ENCODE measurements at places on chromosomes 16 and 17.
A peak's percentile ranks its signal among the peaks of the same experiment; 100 is the strongest.

- DNase-seq: peak; percentile 33
These were observed 46.3 kb downstream of the MRM1 start for GRCh38 chr17:36647636-36648035.

GRCh38 chr16:813204-813915, 12.8 kb upstream of the GNG13 start:
- DNase-seq: no peak

DNA sequence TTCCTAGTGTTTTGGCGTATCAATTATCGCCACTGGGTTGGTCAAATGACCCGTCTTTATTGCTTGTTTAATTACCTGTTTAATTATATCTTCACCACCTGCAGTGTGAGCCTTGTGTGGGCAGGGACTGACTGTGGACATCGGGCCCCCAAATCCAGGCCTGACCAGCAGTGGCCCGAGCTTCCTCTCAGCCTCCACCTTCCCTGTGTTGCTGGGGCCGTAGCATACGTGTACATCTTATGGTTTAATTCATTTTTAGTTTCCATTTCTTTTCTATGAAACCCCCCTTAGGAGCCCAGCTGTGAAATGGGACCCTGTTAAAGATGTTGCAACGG, 1.2 kb upstream of the LMF1 start:
- no peak for DNase-seq

DNA sequence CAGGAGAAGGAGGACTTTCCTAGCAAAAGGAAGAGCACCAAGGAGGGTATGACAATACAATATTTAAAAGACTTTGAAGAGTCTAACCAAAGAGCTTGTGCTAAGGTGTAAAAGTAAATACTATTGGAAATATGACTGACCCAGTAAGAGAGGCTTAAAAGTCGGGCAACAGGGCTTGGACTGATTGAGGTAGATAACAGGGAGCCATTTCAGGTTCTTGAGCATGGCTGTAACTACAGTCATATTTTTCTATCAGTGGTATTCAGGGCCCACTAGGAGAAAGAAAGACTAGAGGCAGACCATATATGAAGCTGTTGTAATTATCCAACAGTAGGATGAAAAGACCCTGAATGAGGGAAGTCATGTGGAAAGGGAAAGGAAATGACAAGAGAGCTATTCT, 62.3 kb downstream of the SMURF2 start:
- DNase-seq: no peak

- no peak for DNase-seq
These were observed 1.8 kb upstream of the BCAR1 start for GRCh38 chr16:75252946-75253911.

- no peak for DNase-seq
These were observed 40.4 kb upstream of the NDRG4 start for GRCh38 chr16:58459344-58460218.

GRCh38 chr16:51497541-51498211, 346.6 kb upstream of the SALL1 start:
- no peak for DNase-seq

- DNase-seq: peak; percentile 51
These were observed at the start of gene MMP15 for GRCh38 chr16:58025351-58026138. MMP15 (plus strand) TSS chr16:58025754; CDS start chr16:58026351, 597 bp downstream.

DNA sequence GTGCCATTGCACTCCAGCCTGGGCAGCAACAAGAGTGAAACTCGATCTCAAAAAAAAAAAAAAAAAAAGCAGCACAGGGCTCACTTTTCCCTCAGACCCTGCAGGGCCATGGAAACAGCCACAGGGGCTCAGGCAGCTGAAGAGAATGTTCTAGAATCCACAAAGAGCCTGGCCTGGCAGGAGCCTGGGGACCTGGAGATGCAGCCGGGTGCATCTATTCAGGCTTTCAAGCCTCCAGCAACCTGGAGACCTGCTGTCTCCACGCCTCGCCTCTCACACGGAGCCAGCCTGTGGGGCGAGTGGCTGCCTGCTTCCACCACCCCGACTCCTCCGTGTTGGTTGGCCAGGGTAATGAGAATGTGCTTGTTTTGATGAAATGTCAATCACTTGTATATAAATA, 44.0 kb upstream of the MEAK7 start:
- DNase-seq: no peak

DNA sequence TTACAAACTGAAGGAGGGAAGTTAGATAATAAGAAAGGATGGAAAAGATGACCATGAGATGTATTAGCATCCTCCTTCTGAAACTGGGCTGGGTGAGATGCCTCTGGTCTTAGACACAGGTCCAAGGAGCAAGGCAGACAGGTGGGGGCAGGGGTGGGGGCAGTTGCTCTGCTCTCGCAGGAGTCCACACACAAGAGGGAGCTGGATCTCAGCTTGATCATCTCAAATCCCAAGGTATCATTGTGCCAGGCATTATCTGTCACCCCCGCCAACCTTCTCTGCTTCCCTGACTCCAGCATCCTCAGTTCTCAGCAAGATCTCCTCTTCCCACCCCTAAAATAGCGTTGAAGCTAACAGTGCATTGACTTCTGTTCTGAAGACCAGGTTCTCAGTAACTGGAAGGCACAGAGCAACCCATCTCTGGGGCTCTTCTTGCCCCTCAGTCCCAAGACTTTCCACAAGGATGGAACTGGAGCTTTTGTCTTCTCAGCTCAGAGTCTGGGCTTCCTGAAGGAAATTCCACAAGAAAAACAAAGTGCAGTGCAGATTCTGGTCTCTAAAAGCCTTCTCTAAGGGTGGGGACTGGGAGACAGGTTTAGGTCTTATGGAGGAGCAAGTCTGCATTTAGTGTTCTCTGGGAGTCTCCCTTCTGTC, 1.6 kb downstream of the FLOT2 start:
- DNase-seq: no peak

- no peak for DNase-seq
These were observed 1376.4 kb downstream of the CDH11 start for GRCh38 chr16:63745456-63745855.

GRCh38 chr17:63517825-63518534, 5.2 kb upstream of the KCNH6 start:
- no peak for DNase-seq

- DNase-seq: no peak
These were observed 18.4 kb downstream of the TEKT5 start for GRCh38 chr16:10676284-10676683.

DNA sequence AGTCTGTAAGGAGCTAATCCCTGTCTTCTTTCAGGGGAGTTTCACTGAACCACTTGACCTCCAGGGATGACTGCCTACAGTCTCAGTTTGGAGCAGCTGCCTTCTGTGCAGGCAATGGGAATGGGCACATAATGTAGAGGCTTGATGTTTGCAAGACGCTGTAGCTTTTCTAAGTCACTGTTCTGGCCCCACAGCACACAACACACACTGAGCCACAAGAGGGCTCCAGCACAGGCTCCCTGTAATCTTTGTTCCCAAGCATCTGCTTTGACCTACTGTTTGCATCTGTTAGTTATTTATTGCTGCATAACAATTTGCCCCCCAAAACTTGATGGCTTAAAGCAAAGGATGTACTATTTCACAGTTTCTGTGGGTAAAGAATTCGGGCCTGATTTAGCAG, 419.0 kb upstream of the ASIC2 start:
- DNase-seq: no peak

- no peak for DNase-seq
These were observed 46.3 kb downstream of the ZCCHC14 start for GRCh38 chr16:87446479-87446878.

DNA sequence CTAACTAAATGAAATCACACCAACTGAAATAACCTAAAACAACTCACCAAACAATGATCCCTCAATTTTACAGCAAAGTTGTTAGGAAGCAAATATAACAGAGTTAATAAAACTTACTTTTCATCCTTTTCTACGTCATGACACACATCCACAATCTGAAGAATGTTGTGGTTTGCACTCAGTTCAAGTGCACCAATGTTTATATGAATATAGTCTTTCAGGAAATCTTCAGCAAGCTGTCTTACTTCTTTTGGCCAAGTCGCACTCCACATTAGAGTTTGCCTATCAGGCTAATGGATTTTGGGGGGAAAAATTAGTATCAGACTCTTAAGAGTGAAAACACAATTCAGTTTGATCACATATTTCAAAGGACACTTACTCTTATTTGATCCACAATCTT, 3.3 kb downstream of the DDX5 start:
- no peak for DNase-seq

DNA sequence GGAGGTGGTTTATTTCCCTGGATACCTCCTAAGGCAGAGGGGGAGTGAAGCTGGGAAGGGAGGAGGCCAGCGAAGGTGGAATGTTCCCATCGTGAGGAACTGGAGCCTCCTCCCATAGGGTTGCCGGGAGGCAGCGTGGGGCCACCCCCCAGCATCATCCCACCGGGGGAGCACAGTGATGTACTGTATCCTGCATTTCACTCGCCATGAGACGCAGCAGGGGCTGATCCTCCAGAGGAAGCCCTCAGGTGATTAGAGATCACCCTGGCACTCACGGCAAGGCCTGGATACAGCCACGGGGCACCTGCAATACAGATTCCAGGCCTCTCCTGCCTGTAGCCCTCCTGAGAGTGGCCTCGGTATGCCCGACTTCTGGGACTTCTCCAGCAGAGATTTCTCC, 25.5 kb upstream of the BEAN1 start:
- no peak for DNase-seq

GRCh38 chr16:51577621-51578303, 426.7 kb upstream of the SALL1 start:
- peak; percentile 74 for DNase-seq

DNA sequence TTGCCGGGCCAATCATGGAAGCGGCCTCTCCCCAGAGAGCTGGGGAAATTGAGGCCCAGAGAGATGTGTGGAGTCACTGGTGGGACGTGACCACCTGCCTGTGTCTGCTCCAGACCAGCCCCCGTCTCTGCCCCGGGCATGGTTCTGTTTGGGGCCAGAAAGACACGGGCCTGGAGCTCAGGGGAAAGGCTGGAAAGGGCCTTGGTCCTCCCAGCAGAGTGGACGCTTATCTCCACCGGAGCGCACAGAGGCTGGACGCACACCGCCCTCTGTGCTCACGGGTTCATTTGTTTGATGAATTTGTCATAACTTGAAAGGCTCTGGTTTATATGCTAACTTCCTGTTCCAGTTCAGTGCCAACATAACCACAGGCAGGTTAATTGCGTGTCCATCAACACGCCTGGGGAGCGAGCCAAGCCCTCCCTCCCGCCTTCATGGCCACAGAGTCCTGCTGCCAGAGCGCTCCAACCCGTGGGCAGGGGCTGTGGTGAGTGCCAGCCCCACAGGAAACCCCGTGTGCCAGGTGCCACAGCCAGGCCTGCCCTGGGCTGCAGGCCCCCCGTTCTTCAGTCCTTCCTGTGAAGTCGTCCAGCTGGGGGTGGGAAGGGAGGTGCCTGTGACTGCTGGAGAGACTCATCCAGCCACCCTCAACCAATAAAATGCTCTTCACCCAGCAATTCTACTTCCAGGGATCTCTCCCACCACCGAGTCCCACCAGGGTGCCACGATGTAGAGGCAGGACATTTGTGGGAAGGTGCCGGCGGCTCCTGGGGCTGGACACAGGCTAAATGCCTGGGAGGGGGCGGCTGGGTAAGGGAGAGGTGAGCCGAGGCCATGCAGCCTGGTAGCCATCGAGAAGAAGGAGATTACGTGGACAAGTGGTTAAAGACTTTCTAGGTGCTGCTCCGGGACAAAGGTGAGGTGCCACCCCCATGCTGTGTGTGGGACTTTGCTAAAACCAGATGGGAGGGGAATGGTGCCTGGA, 29.4 kb upstream of the BAHCC1 start:
- DNase-seq: peak; percentile 22

DNA sequence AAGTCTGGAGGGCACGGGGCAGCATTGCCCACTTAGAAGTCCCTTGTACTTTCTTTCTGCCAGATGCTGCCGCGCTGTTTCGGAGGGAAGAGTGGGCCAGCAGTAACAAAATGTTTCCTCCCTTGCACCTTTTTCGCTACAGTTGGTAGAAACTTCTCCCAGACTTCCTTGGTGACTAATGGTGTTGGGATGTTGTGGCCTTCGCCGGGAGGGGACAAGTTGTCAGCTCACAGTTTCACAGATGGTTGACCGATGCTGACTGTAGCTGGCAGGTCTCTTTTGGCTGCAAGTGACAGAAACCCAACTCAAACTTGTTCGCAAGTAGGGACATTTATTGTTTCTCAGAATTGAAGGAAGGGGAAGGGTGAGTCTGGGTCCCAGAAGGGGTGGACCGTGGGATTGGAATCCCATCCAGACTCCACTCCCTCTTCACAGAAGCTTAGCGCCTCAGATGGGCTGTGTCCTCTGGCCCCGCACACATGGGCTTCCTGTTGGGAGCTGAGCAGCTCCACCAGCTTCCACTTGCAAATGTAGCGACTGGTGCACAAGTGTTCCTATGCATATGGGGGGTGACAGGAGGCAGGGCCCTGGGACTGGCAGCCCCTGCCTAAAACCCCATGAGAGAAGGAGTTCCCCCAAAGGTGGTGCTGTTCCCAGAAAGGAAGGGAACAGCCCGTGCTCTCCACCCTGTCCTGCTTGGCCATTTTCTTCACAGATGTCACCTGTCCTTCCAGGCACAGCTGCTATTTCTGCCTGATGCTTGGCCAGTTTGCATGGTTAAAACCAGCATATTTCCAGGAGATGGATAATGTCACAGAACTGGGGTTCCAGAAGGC, 30.9 kb upstream of the RPRML start:
- DNase-seq: no peak

GRCh38 chr16:259226-259625, 16.5 kb downstream of the RGS11 start:
- no peak for DNase-seq

DNA sequence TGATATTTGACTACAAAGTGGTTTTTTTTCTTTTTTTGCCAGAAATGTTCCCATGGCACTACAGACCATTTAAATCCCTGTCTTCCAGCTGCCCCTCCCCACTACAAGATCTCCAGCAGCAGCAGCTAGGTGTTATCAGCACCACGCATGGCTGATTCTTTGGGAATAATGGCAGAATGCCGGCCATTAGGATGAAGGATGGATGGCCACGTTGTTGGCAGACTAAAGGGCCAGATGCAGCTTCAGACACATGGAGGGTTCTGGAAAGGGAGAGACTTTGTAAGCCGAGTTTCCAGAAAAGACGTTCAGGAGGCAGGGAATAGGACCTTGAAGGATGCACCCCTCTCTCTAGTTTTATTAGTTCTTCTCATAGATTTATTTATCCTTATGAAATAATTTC, 10.3 kb upstream of the MED9 start:
- no peak for DNase-seq

- no peak for DNase-seq
These were observed 20.9 kb downstream of the GNAO1 start for GRCh38 chr16:56212144-56212543.

- DNase-seq: no peak
These were observed 3.1 kb upstream of the LHX1 start for GRCh38 chr17:36934144-36934691.

GRCh38 chr16:53821487-53821886, 117.5 kb downstream of the FTO start:
- DNase-seq: no peak

- no peak for DNase-seq
These were observed 180.6 kb downstream of the COPRS start for GRCh38 chr17:31678431-31678830.

DNA sequence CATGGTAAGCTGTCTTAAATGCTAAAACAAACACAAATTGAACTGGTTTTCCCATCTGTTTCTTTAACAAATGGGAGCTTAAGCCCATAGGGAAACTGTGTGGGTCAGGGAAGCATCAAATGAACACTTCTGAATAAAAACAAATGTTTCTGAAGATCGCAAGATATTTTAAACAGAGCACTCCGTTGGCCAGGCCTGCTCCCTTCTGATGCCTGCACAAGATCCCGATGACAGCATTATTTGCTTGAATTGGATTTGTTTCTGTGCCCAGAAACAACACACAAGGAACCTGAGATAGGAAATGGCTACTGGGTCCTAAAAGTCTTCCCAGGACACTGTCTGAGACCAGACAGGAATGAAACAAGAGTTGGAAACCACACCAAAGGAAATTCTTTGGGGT, 425.8 kb upstream of the ZFHX3 start:
- DNase-seq: no peak
